ENCODE measurements at places on chromosomes 7 and 10.

DNA sequence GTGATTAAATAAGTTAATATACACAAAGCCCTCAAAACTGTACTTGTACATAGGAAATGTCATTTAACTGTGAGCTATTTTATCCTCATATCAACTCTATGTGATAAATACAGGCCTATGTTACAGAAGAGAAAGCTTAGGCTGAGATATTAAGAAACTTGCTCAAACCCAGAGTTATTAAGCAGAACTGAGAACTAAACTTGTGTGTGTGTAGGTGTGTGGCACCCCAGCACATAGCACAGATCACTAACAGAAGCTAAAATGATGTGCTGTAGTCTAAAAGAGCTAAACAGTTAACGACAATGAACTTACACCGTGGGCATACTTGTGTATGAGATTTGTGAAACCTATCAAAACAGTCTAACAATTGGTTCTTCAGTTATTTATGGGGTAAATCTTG is 34.5 kb downstream of the MTPN start:
- no peak for DNase-seq

- no peak for DNase-seq
These were observed 30.5 kb upstream of the YAE1 start for GRCh38 chr7:39535720-39536119.

DNA sequence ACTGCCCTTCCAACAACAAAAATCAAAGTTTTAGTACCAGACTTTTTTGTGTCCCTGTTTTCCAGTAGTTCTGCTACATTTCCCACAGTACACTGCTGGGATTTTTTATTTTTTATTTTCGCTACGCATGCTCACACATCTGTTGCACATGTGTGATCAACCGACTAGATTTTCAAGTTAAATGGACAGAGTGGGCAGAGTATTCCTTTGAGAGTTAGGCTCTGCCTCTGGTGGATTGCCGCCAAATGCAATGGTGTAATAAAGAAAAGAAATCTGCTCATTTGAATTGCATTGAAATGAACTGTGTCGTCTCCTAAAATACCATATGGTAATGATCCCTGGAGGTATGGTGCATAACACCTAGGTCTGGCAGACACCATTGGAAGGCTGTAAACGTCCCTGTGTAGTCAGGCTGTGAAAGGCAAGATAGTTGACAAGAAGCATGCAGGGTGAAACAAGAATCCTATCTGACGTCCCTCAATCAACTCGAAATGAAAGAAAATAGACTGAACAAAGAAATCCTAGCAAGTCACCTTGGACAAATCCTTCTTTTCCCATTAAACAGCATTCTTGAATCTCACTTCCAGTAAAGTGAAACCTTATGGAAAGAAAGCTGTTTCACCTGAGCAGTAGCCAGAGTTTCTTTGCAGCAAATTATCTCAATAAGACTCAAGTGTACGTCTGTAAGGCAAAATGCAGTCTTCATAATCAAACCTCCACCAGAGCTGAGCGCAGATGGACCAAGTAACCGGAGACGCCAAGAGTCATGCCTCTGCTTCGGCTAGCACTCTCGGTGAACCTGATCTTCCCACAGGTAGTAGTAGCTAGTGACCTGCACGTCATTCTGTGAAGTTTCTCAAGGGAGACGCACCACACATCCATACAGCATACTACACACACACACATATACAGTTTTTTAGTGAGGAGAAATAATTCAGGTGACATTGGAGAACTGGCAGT is 357.3 kb downstream of the CRPPA start:
- no peak for DNase-seq

DNA sequence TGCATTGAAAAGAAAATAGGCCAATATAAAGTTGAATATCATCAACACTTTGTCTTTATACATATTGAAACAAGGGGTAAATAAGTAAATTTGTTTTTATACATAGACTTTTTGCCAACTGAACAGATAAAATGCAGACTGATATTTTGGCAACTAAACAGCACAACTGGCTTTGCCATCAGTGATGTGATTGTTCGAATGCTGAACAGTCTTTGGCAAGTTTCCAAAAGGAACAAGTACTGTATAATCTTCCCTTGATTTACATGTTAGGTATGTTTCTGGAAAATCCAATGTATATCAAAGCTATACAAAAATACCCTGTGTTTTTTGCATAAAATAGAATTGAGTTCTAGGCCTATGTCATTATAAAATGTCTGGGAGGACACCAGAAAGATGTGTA is 18.2 kb upstream of the ANKRD1 start:
- DNase-seq: no peak
